Mucosa of descending colon (tissue), 3 donors: ENCODE measurements at places on chromosomes 7 and 10.

GRCh38 chr10:73875139-73875475, 752 bp upstream of the CAMK2G start:
- no peak for DNase-seq

- DNase-seq = no peak
These were observed 478.0 kb downstream of the KCNMA1 start for GRCh38 chr10:77159538-77160110.

GRCh38 chr7:44845451-44845850, 2.4 kb downstream of the H2AZ2 start:
- no peak for DNase-seq

DNA sequence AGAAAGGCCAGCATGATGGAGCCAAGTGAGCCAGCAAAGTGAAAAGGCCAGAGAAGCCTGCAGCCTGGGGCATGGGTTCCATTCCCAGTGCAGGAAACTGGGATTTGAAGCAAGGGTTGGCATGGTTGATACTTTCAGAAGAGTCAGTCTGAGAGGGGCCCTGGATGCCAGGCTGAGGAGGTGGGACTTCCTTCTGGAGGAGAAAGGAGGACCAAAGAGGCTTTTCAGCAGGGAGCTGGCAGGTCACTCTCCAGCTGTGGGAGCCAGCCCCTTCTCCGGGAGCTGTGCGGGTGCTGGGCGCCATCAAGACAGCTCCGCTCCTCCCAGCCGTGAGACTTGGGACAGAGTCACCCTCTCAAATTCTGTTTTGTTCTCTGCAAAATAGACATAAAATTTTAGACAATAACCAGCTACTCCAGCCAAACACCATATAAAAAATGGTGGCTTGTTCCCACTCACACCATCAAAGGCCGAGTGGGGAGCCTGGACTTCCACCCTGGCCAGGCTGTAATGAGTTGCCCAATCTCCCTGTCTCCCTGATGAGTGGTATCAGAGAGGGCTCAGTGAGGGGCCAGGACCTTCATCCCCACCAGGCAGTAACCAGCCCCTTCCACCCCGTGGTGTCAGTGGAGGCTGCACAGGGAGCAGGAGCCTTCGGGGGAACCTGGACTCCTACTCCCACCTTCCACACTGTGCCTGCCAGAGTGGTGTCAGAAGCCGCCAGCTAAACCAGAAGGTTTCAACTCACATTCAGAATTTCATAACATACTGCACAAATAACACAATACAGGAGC, 133.6 kb upstream of the RET start:
- DNase-seq = no peak

DNA sequence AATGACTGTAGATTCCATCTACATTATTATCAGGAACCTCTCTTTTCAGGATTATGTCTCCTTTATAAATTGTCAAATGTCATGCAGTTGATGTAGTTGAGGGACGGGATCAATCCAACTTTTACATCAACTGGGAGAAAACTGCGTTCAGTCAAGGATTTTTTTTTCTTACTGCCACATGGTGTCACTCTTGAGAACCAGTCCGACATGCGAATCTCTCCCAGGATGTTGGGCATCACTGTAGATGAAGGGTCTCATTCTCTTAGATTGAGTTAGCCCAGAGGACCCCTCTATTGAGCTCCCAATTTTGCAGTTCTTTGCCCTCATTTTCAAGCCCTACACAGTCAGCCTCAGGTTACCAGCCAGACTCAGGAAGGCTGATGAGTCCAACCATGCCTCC, 120.3 kb upstream of the PTPRZ1 start:
- no peak for DNase-seq

DNA sequence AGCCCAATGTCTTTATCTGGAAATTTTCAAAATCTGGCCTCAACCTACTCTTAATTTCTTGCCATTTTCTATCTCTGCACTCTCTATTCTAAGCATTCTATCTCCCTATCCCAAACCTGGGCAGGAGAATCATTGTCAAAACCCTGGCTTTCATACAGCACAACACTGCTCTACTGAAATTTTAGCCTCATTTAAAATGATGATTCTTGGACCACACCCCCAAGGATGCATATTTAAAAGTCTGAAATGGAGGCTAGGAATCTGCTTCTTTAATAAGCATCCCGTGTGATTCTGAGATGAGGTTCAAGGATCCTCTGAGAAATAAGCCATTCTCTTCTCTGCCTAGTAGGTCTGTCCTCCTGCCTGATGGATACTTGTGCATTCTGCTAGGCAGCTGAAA, 50.8 kb upstream of the EGR2 start:
- no peak for DNase-seq

DNA sequence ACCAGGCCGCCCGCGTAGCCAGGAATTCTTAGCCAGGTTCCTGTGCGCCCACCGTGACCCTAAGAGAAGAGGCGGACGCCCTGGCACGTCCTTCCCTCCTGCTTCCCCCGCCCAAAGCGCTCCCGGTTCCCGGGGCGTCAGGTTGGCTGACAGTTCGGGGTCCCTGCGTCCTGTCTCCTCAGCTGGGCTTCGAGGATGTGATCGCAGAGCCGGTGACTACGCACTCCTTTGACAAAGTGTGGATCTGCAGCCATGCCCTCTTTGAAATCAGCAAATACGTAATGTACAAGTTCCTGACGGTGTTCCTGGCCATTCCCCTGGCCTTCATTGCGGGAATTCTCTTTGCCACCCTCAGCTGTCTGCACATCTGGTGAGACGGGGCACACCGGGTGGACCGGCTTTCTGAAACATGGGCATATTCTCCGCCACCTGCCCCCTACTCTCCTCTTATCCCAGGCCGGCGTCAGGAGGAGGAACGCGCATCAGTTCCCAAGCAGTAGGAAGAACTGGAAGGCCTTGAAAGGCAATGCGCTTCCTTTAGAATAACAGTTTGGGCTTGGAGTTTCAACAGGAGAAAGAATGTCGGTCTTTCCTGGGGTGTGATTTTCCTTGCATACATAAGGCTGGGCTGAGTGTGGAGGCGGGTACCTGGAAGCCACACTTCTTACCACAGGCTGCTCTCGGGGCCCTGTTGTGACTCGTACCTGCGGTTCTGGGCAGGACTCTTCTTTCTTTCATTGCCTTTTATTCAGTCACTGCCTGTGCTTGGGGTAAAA, 728 bp downstream of the CAV2 start:
- peak; percentile 41 for DNase-seq

GRCh38 chr10:74645692-74646091, 180.7 kb upstream of the KAT6B start:
- DNase-seq = no peak

GRCh38 chr10:76301211-76301610, 869.8 kb downstream of the LRMDA start:
- DNase-seq = no peak

DNA sequence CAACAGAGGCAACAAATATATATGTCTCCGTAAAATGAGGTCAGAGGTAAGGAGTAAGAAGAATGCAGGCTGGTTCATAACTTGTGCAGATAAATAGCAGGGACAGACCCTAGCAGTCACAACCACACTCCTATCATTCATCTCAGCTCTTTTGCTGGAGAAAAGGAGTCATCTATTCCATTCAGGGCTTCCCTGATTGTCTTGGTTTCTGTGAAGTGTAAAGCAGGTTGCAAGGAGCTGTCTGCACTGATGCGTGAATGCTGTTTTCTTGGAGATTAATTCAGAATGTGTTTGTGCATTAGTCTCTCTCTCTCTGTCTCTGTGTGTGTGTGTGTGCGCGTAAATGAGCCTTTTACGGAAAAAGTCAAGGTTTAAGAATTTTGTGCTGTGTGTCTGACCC, 643.3 kb upstream of the SORCS1 start:
- DNase-seq = no peak

DNA sequence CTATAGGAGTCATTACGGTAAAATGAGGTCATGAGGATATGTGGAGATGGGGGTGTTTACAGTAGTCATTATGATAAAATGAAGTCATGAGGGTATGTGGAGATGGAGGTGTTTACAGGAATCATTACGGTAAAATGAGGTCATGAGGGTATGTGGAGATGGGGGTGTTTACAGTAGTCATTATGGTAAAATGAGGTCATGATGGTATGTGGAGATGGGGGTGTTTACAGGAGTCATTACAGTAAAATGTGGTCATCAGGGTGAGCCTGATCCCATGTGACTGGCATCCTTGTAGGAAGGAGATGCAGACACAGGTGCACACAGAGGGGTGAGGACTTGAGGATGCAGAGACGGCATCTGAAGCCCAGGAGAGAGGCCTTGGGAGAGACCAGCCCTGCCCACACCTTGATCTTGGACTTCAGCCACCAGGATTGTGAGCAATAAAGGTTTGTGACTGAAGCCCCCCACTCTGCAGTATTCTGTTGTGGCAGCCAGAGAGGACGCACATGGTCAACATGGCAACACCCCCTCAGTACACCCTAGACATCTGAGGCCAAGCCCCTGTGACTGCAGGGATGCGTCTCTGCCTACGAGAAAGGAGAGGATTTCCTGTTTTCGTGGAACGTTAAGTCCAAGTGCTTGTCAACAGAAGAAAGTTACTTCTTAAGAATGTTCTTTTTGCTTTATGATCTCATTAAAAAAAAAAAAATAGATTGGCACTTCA, 544.4 kb downstream of the DNAJB6 start:
- DNase-seq = no peak

GRCh38 chr10:18545621-18546305, 105.6 kb downstream of the NSUN6 start:
- no peak for DNase-seq

GRCh38 chr7:24936121-24936824, 43.7 kb downstream of the OSBPL3 start:
- DNase-seq = no peak

- DNase-seq = no peak
These were observed 574.6 kb downstream of the GRID1 start for GRCh38 chr10:85791818-85792532.

- DNase-seq = no peak
These were observed 64.3 kb downstream of the AP3M1 start for GRCh38 chr10:74086317-74086716.

GRCh38 chr7:115613836-115614235, 416.7 kb downstream of the TFEC start:
- DNase-seq = no peak

DNA sequence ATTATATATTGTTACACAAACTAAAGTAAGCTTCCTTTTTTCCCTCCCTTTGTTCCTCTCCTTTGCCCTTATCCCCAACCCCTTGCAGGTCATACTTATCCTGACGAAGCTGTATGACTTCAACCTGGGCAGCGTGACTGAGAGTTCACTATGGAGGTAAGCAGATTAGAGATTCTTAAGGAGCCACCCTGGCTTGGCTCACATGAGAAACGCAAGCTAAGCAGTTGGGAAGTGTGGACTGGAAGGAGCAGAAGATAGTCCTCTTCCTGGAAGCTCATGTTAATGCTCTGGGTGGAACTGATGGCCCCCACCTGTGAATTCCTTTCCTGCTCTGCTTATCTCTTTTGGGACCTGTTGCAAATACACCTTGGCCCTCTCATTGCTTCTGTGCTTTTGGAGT, 201.6 kb downstream of the SORCS3 start:
- DNase-seq = no peak

DNA sequence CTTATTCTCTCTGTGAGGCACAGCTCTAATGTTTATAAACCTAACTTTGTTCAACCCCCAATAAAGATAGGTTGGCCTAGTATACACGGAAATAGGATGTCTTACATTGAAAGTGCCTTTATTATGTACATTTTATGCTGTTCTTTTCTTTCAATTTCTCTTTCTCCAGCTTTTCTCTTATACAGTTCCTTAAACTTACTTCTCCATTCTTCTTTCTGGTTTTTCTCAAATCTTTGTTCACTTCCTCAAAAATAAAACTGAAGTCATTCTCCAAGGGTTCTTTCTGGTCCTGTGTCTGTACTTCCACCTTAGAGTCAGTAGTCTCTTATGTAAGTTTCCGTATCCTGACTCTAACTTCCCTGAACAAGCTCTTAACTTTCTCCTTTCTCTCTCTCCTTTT, 29.2 kb upstream of the NAMPT start:
- no peak for DNase-seq

DNA sequence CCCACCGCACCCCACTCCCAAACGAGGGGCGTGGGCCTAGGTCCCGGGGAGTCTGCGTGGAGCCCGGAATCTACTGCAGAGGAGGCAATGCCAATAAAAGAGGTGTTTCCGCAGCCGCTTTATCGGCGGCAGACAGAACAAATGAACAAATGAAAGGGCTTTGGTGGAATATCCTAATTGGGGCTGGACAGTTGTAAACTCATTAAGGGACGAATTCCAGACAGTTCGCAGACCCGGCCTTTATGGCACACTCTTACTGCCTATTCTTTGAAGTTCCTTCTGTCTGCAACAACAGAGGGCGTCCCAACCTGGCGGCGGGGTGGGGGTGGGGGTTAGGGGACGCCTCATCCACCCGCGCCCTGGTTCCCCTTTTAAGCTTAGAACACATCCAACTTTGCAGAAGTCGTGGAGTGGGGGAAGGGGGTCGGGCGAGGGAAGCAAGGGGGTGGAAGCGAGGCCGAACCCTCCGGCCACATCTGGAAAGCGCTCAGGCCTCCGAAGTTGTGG, 4.1 kb downstream of the HOXA9 start:
- DNase-seq = peak; percentile 79

GRCh38 chr7:2849941-2850766, 6.0 kb upstream of the GNA12 start:
- no peak for DNase-seq

DNA sequence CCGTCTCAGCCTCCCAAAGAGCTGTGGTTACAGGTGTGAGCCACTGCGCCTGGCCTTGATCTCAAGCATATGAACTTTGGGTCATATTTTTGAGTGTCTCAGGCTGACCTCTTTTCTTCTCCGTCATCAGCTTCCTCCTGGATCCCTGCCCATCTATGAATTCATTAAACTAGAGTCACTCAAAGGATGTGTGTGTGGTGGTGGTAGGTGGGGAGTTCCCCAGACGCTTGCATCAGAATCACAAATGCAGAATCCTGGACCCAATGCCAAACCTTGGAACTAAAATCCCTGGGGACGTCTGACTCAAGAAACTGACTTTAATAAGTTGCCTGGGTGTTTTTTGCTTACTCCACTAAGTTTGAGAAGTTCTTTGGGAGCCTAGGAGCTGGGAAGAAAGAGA, 6.7 kb upstream of the CREB5 start:
- DNase-seq = no peak

DNA sequence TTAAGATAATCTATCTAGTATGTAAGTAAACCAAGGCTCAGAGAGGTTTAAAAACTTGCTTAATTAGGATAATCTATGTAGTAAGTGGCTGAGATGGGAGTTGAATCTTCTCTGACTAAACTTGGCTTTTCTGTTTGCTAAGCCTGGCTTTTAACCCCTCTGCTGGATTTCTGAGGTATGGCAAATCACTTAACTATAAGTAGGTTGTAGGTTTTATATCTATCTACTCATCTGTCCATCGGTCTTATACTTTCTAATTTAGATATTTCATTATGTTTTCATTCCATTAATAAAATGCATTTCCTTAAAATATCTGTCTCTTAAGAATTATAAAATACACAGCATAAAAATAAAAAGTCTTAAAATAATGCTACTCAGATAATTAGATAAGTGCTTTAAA, 59.4 kb downstream of the ST7 start:
- no peak for DNase-seq

DNA sequence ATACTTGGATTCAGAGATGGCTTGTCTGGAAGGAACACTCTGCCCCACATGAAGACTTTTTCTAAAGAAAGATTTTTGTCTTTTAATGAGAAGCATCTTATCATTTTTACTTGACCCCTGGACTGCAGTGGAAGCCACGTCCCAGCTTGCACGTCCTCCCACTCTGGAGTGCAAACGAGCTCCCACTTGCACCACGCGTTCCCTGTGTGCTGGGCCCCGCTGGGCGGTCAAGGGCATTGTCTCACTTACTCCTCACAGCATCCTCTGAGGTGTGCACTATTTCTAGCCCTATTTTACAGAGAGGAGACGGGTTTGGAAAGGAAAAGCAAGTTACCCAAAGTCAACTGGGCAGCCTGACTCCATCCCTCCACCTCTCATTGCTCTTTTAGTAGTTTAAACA, 175.2 kb downstream of the HIBADH start:
- no peak for DNase-seq
